Pancreas (tissue), 10 donors: ENCODE measurements at places on chromosomes 16 and 17. TPM values are rescaled to one million over a fixed set of nuclear protein-coding genes. Genes with fewer than 3 reads are reported as not detected.

SLC22A31 gene
- polyA plus RNA-seq, result 3.8 TPM

KRTAP4-4 gene
- polyA plus RNA-seq, result not detected

CACNG5 gene
- 0.77 TPM for polyA plus RNA-seq

CA7 gene
- polyA plus RNA-seq, result not detected

HSPB9 gene
- 0.85 TPM for polyA plus RNA-seq

NUBP2 gene
- 58.8 TPM for polyA plus RNA-seq

KRTAP17-1 gene
- polyA plus RNA-seq, result not detected

ZNF174 gene
- polyA plus RNA-seq, result 4.2 TPM

RAPGEFL1 gene
- polyA plus RNA-seq, result 10.6 TPM

GINS2 gene
- 0.76 TPM for polyA plus RNA-seq

CDH16 gene
- polyA plus RNA-seq, result not detected

CLEC3A gene
- polyA plus RNA-seq, result not detected

DNA sequence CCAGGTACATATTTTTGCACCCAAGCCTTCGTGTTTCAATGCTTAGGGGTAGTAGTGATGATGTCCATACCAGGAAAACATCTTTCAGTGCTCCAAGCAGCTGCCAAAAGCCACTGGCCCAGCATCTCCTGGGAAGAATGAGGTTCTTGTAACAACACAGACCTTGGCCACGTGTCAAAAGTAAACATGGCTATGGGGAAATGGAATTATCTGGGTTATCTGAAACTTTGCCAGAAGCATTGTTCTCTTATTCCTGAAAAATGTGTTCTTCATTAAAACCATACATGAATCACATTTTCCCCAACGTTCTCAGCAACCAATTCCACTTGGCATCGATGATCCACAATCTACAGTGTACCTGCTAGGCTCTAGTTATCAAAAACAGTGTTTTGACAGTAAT is 524.2 kb upstream of the EEF2KMT start:
- DNase-seq, result no peak

DNA sequence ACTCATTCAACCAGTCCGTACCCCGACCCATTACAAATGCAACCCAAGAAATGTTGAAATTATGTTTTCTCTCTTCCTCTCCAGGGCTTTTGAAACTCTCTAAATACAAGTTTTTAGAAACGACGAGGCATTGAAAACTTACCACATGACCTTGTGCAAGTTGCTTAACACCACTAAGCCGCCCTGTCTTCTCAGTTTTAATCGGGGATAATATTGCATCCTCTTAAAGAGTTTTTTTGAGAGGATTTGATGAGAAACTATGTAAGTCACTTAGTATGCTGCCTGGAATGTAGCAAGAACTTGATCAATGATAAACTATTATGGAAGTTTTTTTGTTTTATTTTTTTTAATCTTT is 149.0 kb upstream of the FAM20A start:
- no peak for DNase-seq

GRCh38 chr17:65037157-65037556 is 19.4 kb downstream of the GNA13 start:
- no peak for DNase-seq

GRCh38 chr16:16096121-16096857 is 127.0 kb downstream of the ABCC6 start:
- DNase-seq, result no peak

- no peak for DNase-seq
Observed at GRCh38 chr16:89067677-89068443, 25.8 kb upstream of the ACSF3 start.

- peak; percentile 84 for DNase-seq
Observed at GRCh38 chr16:21158208-21159110, at the start of gene LDAF1. Gene LDAF1, plus strand, starts transcription at chr16:21158674. Its CDS starts 2,509 bp downstream, at chr16:21161183.

GRCh38 chr17:67246653-67247415 is 1.8 kb upstream of the HELZ start:
- DNase-seq, result peak; percentile 25

- DNase-seq, result no peak
Observed at GRCh38 chr17:51643702-51644490, 383.6 kb downstream of the UTP18 start.

DNA sequence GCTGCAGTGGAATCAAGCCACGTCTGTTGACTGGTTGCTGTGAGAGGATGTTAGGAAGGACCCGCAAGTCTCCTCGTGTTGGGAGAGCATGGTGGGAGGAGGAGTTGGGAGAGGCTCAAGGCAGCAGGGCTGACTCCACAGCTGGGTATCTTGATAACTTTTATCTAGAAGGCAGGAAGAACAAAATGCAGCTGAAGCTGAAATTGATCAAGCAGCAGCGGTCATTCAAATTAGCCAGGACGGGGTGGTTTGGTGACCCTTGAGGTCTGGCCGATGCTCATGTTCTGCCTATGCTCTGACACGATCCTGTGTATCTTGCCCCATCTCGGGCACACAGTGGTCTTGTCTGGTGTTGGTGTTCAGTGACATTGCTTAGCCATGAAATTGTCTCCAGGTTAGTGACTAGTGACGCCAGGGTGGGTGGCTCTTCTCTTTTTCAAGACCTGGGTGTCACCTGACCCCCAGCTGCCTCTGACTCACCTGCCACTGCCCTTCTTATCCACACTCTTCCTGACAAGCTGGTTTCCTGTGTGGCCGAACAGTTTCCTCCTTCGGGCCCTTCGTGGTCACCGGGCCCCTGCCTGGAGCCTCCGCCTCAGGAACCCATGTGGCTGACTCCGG is 19.1 kb downstream of the NPTX1 start:
- DNase-seq, result no peak

GRCh38 chr16:31177136-31177535 is 2.8 kb upstream of the FUS start:
- no peak for DNase-seq

- DNase-seq, result peak; percentile 64
Observed at GRCh38 chr16:13936596-13937081, 16.7 kb downstream of the ERCC4 start.

DNA sequence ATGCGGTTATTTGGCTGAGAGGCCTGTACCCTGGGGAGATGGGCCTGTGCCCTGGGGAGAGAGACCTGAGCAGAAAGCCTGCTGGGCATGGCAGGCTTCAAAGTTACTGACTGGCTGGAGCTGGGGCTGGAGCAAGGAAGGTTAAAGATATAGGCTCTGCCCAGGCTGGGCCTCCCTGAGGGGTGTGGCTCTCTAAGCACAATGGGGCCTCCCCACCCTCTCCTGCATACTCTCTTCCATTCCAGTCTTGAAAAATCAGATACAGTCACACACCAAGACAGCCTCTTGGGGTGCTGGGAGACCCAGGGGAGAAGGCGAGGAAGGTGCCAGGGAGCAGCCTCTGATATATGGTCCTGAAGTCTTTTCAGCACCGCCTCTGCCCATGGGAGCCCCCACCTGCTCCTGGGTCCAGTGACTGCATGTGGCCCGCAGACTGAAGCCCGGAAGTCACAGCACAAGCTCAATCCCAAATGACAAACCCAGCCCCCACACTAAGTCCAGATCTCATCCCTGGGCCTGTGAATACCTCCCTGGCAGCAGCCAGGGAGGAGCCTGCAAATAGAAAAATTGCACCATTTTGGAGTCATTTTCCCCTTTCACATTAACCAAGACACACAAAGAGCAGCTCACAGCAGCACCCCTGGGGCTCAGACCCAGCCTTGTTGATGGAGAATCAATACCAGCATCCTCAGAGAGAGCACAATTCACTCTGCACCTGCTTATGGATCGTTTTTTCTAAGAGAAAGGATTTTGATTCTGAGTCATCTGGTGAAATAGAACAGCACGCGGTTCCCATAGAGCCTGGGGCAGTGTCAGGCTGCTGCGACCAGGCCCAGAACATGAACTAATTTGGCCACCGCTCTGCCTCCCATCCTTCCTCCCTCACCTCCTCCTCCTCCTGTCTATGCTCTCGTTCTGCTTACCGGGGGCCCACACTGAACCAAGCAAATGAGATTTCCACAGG is 25.6 kb upstream of the CACNG1 start:
- no peak for DNase-seq

- no peak for DNase-seq
Observed at GRCh38 chr17:28956861-28957260, 5.5 kb upstream of the PHF12 start.

DNA sequence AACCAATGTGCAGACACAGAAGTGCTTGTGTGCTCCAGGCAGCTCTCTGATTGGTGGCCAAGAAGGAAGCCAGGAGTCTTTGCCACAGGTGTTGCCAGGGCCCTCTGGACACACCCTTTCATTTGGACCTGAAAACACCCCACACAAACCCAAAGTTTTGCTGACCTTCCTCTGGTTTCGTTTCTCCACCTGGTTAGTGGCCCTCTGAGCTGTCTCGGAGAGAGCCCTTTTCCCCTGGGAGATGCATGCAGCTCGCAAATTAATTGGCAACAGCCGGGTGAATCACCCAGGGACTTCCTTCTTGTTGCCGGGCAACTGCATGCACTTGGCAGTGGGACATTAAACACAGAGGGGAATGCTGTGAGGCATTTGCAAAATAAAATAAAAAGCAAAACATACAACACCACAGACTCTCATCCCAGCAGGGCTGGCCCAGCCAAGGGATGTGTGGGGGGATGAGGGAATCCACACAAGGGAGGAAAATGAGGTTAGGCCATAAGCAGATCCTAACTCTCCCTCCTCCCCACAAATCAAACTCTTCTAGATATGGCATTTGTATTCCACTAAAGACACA is 286.6 kb downstream of the SOX9 start:
- peak; percentile 78 for DNase-seq

DNA sequence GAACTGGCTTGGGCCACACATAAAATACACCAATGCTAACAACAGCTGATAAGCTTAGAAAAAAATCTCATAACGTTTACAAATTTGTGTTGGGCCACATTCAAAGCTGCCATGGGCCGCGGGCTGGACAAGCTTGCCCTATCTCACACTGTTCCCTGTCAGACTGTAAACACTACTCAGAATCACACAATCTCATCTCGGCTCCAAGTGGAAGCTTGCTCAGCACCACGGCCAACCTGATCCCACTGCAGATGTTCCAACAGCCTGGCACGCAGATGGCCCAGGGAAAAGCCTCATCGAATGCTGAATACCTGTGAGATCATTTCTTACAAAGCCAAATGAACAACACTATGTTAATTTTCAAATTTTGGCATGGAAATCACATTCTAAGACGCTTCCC is 125.8 kb downstream of the ANKRD11 start:
- peak; percentile 50 for DNase-seq

GRCh38 chr16:21613361-21613760 is 14.0 kb downstream of the METTL9 start:
- DNase-seq, result no peak

DNA sequence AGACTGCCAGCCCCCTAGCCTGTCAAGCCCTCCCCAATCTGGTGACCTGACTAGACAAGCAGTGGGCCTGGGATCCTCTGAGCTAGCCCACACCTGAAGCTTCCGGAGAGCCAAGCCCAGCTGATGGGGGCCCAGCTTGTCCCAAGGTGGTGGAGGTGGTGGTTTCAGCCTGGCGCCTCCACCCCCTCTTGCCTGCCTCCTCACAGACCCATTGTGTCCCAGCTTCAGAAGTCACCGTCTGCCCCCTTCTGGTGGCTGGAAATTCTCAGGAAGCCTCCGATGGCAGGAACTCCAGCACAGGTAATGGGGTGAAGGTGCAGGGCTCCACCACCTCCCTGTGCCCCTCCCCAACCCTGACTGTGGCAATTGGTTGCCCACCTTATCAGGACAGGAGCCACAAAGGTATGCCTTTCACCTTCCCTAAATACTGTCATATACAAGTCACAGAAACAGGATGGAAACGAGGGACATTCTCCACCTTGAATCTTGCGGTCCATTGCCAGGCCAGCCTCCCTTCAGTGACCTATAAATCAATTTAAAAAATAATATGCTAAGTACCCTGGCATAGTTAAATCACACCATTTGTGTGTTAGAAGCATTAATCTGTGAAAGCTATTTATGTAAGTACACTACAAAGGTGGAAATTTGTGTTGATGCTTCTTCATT is 66.0 kb upstream of the ZNF423 start:
- peak; percentile 49 for DNase-seq

GRCh38 chr17:1957037-1957436 is 68.1 kb downstream of the RTN4RL1 start:
- no peak for DNase-seq

- no peak for DNase-seq
Observed at GRCh38 chr17:50270435-50271362, 3.6 kb upstream of the TMEM92 start.

- DNase-seq, result peak; percentile 90
Observed at GRCh38 chr17:48671697-48672171, 45.6 kb upstream of the HOXB9 start.

DNA sequence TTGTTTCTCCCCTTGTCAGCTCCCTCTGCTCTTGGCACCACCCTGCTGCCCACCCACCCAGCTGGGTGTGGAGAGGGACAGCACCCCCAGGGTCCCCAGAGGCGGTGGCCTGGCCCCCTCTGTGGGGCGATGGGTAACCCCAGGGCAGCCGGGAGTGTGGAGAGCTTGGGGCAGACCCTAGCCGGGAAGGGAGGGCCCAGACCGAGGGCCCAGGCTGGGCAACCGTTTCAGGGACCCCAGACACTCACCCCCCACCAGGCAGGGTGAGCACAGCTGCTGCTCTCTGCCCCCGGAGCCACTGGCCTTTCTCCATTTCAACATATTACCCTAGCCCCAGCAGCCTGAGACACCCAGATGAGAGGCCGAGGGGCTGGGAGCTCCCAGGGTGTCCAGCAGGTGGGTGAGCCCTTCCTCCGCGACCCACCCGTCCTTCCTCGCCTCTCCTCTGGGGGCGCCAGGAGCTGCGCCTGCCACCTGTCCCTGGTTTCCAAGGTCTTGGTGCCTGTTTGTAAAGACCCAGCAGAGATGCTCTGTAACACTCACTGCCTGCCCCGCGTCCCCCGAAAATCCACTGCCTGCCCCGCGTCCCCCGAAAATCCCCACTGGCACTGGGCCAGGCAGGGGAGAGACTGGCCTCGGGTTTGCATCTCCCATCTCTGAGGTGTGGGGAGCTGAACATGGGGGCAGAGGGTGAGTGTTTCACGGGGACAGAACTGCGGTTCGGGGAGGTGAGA is 45.4 kb downstream of the BAHCC1 start:
- DNase-seq, result no peak

GRCh38 chr17:61260071-61260797 is 139.4 kb upstream of the TBX2 start:
- DNase-seq, result no peak

- DNase-seq, result no peak
Observed at GRCh38 chr16:60214311-60214710, 1480.2 kb upstream of the GOT2 start.

GRCh38 chr16:82639666-82640336 is 13.0 kb downstream of the CDH13 start:
- no peak for DNase-seq

DNA sequence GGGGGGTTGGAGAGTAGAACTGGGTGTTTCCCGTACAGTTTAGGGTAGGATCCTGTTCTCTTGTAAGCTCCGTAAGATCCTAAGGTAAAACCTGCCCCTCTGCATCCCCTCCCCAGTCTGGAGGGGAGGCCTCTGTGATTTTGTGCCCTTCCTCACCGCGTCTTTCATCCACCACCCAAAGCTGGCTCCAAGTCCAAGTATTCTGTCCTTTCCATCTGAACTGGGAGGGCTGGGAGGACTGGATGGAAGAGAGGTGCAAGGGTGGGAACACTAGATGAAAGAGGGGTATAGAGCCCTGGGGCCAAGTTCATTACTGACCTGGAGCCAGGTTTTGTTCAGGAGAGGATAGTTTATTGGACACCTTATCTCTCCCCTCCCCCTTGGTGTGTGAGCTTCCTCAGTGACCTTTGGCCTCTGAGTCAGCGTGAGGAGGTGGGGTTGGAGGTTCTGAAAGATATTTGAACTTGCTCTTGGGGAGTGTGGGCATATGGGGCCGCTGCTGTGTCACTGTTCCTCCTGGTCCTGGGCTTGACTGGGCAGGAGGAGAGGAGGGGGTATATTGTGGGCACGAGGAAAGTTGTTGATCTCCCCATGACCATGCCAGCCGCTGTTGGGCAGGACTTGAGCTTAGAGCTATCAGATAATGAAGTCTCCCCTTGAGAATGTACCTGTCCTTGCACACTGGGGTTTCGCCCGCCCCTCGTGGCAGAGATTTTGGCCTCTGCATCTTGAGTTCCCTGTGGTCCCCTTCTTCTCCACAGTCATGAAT is 1.6 kb downstream of the LASP1 start:
- peak; percentile 86 for DNase-seq
